ENCODE measurements at places on chromosomes 2 and 18. TPM values are rescaled to one million over a fixed set of nuclear protein-coding genes. Genes with fewer than 3 reads are reported as not detected.

GRCh38 chr2:15571729-15572128, 10.6 kb upstream of the NBAS start:
- H3K27me3 ChIP-seq: no peaks in the 10 kb centered on the region
- no peaks in the 10 kb centered on the region for H3K36me3 ChIP-seq
- no peak for DNase-seq
- H3K4me1 ChIP-seq: no peaks in the 10 kb centered on the region

Gene FIGN
- total RNA-seq: not detected

Gene LRRTM4
- not detected for total RNA-seq

GRCh38 chr18:25814841-25815458, 275.5 kb downstream of the SS18 start:
- H3K27ac ChIP-seq: no peak overlapping the region
- H3K27me3 ChIP-seq: no peaks in the 10 kb centered on the region
- peak; percentile 65 for DNase-seq

GRCh38 chr18:9900699-9901098, 13.1 kb upstream of the VAPA start:
- peaks cover 3% of the 10 kb centered on the region for H3K27me3 ChIP-seq
- H3K27ac ChIP-seq: no peak overlapping the region
- H3K4me3 ChIP-seq: no peak overlapping the region
- H3K4me1 ChIP-seq: no peaks in the 10 kb centered on the region

Gene RUFY4
- 2.1 TPM for total RNA-seq

DNA sequence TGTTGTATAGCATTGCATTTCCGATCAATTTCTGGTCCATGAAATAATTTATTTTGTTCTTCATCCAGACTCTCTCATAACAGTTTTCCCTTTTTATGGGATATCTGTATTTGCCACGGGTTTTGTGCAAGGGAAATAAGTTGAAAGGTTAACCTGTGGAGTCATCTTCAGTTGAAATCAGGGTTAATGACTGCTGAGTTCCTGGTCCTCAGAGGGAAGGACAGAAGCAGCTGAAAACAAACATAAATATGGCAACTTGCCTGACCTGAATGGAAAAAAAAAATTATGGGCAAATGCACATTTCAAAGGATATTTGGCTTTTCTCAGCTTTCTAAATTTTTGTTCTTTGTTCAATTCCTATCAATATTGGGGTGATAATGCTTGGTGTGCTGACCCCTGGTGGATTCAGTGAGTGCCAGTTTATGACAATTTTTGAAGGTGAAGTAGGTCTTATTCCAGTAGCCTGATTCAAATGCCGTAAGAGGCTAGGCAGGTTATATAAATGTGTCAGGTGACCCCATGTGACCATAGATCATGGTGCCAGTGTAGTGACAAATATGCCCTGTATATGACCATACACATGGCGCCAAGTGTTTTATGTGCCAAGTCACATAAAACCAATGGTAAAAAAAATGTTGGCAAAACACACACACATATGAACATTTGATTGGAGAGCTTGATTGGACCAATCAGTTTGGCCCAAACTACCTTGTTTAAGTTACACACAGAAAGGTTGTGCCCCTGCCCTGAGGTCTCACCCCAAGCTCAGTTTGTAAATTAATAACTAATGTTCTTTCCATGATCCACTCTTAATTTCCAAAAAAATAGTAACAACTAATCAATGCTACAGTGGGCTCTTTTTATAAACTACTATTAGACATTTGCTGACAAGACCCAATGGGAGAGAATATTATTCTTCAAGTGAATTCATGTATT, 47.6 kb upstream of the FAM124B start:
- DNase-seq: no peak
- H3K4me3 ChIP-seq: no peak overlapping the region
- peaks cover 2% of the 10 kb centered on the region for H3K27me3 ChIP-seq
- no peaks in the 10 kb centered on the region for H3K36me3 ChIP-seq
- no peaks in the 10 kb centered on the region for H3K4me1 ChIP-seq

- no peak overlapping the region for H3K4me3 ChIP-seq
- H3K36me3 ChIP-seq: peaks cover 37% of the 10 kb centered on the region
- no peak for DNase-seq
- peaks cover 12% of the 10 kb centered on the region for H3K4me1 ChIP-seq
- no peak overlapping the region for H3K27ac ChIP-seq
Measured at GRCh38 chr2:61328707-61329251, 142.1 kb downstream of the USP34 start.

GRCh38 chr18:24545651-24546050, 85.2 kb downstream of the HRH4 start:
- no peak for DNase-seq
- no peak overlapping the region for H3K4me3 ChIP-seq
- no peak overlapping the region for H3K27ac ChIP-seq
- peaks cover 4% of the 10 kb centered on the region for H3K27me3 ChIP-seq

GRCh38 chr2:241071677-241072111, 30.4 kb downstream of the MTERF4 start:
- no peaks in the 10 kb centered on the region for H3K27me3 ChIP-seq
- no peak overlapping the region for H3K4me3 ChIP-seq
- no peak for DNase-seq
- no peak overlapping the region for H3K27ac ChIP-seq
- peaks cover 18% of the 10 kb centered on the region for H3K36me3 ChIP-seq

- no peaks in the 10 kb centered on the region for H3K4me1 ChIP-seq
- no peak overlapping the region for H3K4me3 ChIP-seq
- H3K36me3 ChIP-seq: no peaks in the 10 kb centered on the region
- no peaks in the 10 kb centered on the region for H3K27me3 ChIP-seq
- H3K27ac ChIP-seq: no peak overlapping the region
Measured at GRCh38 chr2:127100251-127101047, 6.5 kb downstream of the BIN1 start.

Gene IL36RN
- not detected for total RNA-seq

Measured in CD4-positive, CD25-positive, alpha-beta regulatory T cell (primary cell).